ENCODE measurements at places on chromosomes 5 and 9.

- DNase-seq, result no peak
Measured at GRCh38 chr5:74183041-74183440, 457.5 kb downstream of the ENC1 start.

- DNase-seq, result no peak
Measured at GRCh38 chr5:80191991-80192398, 63.9 kb downstream of the SERINC5 start.

DNA sequence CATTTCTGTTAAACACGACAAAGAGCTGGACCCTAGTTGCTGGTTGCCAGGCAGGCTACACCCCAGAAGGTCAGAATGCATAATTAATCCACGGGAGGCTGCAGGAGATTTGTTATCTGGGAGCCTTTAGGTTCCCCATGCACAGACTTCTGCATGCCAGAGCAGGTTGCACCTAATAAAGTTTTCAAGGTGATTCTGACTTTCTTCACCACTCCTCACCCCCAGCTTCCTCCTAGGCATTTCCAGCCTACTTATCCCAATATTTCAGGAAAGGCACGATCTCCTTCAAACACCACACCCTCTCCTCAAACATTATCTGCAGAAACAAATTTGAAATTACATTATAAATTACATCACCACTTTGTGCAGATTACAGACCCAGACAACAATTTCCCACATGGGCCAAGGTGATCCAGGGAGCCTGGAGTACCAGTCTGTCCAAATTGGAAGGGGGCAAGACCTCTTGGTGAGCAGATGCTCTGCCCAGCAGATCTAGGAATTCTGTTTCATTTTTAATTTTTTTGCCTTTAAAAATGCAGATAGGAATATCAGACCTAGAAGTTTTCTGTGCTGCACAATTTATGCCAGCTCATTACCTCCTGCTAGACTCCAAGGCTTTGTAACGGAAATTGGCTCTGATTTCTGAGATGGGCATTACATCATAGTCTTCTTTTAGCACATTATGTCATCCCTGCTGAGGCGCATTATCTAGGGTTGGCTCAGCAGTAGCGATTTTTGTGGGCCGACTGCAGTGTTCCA is 363.4 kb upstream of the SLC30A5 start:
- no peak for DNase-seq

- peak; percentile 12 for DNase-seq
Measured at GRCh38 chr5:66864240-66864884, 268.2 kb downstream of the MAST4 start.

DNA sequence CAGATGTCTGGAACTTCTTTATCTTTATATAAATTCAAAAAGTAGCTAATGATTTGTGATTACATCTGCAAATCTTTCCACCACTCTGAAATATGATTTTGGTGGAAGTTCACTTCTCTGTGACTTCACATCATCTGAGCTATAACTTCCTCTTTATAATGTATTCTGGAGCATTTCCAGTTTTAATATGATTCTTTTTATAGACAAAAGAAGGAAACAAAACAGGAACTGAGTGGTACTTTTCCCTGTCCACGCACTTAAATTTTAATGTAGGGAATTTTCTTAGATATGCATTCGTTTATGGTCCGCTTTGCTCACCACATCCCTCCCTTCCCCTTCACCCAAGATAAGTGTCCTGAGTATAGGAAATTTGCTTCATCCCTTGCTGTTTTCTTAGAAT is 333.5 kb downstream of the CHSY3 start:
- no peak for DNase-seq

DNA sequence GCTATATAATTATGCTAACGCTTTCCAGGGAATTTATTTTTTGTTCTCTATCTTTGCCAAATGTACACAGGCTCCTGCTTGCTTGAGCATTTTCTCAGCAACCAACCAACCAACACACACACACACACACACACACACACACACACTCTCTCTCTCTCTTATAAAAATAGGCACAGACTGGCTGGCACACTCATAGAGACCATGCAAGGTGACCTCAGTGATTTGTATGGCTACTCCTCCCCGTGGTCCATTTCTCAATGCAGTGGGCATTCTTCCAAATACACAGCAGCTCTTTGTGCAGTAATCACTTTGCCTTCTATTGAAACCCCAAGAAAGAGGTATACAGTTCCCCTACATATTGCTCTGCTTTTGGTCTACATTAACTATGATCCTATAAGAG is 416.0 kb downstream of the MAN2A1 start:
- DNase-seq, result no peak

- DNase-seq, result no peak
Measured at GRCh38 chr5:160359816-160360215, 10.6 kb downstream of the C1QTNF2 start.

- no peak for DNase-seq
Measured at GRCh38 chr9:81146684-81147337, 542.5 kb downstream of the TLE1 start.

- no peak for DNase-seq
Measured at GRCh38 chr5:151547364-151547763, 43.8 kb downstream of the FAT2 start.

DNA sequence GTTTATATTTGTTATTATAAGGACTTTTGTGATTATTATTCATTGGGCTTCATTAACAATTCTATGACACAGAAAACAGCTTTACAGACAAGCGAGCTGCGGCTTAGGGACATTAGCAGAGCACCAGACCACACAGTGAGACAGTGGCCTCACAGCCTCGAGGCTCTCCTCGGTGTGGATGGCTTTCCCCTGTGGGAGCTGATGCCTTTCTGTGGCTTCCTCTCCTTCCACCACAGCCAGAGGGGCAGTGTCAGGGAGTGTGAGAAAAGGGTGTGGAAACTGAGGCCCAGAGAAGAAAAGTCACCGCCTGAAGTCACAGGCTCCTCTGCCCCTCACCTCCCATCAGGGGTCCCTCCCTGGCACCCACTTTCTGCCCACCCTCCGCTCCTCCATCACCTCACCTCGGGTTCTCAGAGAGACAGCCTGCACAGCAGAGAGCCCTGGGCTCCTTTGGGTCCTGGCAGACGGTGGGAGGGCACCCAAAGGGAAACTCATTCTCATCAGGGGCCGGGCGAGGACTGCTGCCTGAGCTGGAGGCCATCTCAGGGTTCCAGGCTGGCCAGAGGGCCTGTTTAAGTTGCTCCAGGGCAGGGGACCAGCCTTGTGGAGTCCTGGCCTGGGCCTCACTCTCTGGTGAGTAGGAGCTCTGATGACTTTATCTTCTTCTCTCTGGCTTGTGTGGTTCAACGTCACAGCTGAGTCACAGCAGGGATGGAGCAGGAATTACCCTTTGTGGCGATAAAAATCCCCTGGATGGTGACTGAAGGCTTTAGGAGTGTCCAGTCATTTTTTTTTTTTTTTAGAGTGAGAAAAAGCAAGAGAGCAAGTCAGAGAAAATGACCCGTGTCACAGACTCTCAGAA is 830 bp downstream of the TRAF1 start:
- peak; percentile 76 for DNase-seq

GRCh38 chr5:23763170-23763569 is 255.8 kb downstream of the PRDM9 start:
- no peak for DNase-seq

DNA sequence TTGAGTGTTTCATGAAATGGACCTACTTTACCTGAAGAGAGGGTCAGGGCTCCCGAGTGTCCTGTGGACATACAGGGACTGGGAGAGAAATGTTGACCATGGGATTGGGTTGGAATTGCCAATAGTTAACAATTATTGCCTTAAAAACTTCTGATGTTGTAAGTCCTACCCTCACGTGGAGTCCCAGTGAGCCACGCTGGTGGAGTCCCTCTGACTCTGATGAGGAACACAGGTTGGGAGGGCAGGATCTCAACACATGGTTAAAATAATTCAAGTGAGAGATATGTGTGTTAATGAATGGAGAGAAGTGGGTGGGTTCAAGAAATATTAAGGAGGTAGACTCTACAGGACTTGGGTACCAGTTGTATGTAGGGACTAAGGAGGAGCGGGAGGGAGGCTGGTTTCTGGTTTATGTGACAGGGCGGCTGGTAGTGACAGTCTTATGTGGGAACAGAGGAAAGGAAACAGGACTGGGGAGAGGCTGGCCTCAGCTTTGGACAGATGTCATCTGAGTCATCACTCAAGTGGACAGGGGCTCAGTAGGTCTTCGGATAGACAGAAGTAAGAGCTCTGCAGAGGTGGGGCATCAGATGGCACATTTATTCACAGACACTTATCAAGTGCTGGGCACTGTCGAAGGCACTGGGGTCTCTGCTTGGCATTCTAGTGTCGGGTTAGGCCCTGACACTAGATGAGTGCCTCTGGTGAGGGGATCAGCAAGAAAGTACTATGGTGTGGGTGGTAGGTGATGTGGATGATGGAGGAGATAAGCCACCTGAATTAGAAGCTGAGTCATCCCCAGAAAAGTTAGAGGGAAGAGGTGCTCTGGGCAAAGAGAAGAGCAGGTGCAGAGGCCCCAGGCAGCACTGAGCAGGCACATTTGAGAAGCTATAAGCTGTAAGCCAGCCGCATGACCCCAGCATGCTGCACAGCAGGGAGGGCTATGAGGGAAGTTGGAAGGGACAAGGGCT is 27.2 kb downstream of the MAML1 start:
- DNase-seq, result peak; percentile 67

DNA sequence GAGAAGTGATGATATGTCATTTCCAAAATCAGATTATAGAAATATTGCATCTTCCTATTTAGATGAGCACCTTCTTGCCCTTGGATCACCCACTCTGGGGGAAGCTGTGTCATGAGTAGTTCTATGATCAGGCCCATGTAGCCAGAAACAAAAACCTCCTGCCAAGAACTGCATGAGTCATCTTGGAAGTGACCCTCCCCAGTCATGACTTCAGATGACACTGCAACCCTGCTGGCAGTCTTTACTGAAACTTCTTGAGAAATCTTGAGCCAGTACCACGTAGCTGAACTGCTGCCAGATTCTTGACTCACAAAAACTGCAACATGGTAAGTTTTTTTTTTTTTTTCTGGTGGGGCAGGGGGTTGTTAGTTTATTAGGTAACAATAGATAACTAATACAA is 439.6 kb upstream of the PTGER4 start:
- DNase-seq, result no peak

GRCh38 chr9:135252980-135253304 is 165.5 kb downstream of the OLFM1 start:
- no peak for DNase-seq

GRCh38 chr5:93343570-93343969 is 237.4 kb downstream of the NR2F1-AS1 start:
- no peak for DNase-seq

GRCh38 chr5:14667290-14667689 is 2.8 kb downstream of the OTULIN start:
- no peak for DNase-seq

DNA sequence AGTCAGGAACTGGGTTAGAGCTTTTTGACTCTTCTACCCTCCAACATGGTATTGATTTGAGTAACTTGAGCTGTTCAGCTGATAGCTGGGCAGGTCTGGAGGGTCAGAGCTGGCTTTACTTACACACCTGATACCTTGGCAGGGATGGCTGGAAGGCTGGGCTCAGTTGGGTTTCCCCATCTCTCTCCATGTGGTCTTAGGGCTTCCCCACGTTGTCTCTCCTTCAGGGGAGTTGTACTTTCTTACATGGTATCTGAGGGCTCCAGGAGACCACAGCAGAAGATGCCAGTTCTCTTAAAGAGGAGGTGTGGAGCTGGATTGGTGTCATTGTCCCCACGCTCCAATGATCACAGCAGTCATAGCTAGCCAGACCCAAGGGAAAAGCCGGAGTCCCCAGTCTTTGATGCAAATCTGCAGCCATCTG is 25.6 kb downstream of the ISOC1 start:
- DNase-seq, result no peak

- no peak for DNase-seq
Measured at GRCh38 chr9:126125577-126125976, 201.1 kb upstream of the MVB12B start.

DNA sequence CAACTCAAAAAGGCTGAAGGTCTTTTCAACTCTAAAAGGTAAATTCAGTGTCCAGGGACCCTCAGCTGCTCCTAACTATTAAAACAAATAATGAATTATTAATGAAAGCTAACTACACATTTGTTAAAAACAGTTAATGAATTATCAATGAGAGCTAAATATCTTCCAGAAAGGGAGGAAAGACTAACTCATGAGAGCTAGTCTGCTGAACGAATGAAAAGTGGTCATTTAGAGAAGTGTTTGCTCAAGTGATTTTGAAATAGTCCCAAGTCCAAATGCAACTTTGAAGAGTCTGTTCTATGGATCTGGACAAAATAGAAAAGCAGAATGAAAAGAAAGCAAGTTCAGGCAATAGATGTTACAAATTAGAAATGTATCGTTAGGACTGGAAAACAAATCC is 133.9 kb upstream of the SPEF2 start:
- DNase-seq, result no peak

GRCh38 chr5:64722588-64722987 is 32.3 kb downstream of the SHISAL2B start:
- no peak for DNase-seq

DNA sequence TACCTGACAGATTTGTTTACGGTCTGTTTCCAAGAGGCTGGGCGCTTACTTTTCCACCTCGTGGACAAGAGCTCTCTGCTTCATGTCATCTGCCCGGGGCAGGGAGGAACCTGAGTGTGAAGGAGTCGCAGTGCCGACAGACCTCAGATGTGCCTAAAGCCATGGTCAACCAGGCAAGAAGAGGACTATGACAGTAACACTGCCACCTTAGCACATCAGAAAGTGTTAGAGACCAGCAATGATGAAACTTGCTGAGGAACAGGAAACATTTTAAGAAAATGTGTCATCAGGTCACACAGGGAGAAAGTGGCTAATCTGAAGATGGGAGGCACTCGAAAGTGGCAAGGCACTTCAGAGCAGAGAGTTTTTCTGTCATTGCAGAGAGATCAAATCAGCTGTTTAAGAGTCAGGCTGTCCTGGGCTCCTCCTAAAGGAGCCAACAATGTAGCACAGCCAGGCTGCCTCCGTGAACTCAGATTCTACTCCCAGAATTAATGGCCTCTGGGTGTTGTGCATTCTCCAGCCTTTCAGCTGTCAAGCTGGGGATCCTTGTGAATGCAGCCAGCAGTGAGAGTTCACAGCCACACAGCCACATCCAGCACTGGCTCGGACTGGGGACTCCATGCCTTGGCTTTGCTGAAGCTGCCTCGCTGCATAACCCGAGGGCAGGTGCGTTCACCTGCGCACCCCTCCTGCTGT is 94.6 kb downstream of the RAPGEF1 start:
- no peak for DNase-seq

- no peak for DNase-seq
Measured at GRCh38 chr9:97525451-97525850, 24.0 kb downstream of the TMOD1 start.

DNA sequence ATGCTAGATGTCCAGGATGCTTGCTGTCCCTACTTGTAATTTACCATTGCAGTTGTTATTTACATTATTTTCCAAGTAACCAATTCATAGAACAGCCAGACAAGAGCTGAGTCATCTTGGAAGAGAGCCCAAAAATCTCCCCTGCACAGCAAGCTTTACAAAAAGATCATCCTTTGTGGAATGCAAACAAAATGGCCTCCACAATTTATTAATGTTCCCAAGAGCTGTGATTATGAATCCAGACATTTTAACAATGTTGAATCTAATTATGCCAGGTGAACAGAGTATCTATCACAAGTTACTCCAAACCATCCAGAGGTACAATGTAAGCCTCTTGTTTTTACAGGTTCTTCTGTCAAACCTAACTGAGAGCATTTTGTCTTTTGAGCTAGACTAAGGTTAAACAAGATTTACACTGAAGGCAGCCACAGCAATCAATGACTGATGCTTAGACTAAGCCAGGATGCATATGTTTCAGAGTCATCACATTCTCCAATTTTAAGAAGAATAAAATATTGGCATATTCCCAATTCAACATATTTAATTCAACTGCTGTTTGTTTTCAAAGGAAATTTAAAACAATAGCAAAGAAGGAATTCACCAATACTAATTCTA is 95.3 kb upstream of the SLC12A2 start:
- DNase-seq, result no peak
